ENCODE measurements at places on chromosomes 11 and 22. TPM values are rescaled to one million over a fixed set of nuclear protein-coding genes. Genes with fewer than 3 reads are reported as not detected.

The TUB gene
- under 0.01 TPM for total RNA-seq

The UPK2 gene
- not detected for total RNA-seq

The CECR2 gene
- total RNA-seq: 0.10 TPM

The AQP11 gene
- total RNA-seq: 0.10 TPM

The KRTAP5-2 gene
- not detected for total RNA-seq

The LRP4 gene
- not detected for total RNA-seq

The TTC36 gene
- total RNA-seq: not detected

The C11orf97 gene
- not detected for total RNA-seq

The NCAPH2 gene
- total RNA-seq: 40.6 TPM

The HTR3A gene
- total RNA-seq: 0.21 TPM

The CRACR2B gene
- 0.84 TPM for total RNA-seq

The C11orf52 gene
- total RNA-seq: not detected

The CAPN5 gene
- total RNA-seq: 1.4 TPM

The LRRC56 gene
- 0.94 TPM for total RNA-seq

The SCGB1A1 gene
- not detected for total RNA-seq

The CCDC116 gene
- not detected for total RNA-seq

The BCO2 gene
- total RNA-seq: 1.4 TPM
